Amniotic epithelial cell (primary cell): ENCODE measurements at places on chromosomes 7 and 10.

DNA sequence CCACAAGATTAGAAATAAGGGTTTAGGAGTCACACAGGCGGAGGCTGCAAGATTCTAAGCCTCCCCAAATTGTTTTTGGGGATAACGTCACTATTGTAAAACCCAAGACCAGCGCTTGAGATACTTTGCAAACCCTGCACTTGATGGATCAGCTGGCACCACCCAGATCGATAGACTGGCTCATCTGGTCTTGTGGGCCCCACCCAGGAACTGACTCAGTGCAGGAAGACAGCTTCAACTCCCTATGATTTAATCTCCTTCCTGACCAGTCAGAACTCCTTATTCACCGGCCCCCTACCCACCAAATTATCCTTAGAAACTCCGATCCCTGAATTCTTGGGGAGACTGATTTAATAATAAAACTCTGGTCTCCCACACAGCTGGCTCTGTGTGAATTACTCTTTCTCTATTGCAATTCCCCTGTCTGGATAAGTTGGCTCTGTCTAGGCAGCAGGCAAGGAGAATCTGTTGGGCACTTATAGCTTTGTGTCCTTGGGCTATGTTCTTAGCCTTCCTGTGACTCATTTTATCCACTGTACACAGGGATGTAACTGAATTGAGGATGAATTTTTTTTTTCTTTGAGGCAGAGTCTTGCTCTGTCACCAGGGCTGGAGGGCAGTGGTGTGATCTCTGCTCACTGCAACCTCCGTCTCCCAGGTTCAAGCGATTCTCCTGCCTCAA is 64.4 kb upstream of the CARD11 start:
- DNase-seq = no peak

GRCh38 chr10:31170636-31171035 is 139.0 kb upstream of the ZNF438 start:
- no peak for DNase-seq

DNA sequence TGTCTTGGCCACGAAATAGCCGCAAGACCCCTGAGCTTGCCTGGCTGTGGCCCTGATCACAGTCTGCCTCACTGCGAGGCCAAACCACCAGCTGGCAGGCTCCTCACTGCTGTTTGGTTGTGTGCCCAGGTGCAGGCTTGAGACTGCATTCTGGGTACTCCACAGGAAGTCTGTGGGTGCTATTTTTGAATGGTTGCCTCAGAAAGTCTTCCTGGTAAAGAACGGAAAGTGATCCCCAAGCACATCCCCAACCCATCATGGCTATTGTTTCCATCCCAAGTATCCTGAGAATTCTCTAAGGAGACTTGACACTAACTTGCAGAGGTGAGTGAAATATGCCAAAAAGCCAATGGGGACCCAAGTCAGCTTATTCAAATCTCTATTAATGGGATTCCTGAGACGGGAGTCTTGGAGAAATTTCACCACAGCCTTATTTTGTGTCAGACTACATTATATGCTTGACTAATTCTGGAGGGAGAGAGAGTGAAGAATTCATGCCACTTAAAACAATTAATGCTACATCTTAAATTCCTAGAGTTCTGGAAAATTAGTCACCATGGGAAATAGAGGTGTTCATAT is 170.9 kb downstream of the RAMP3 start:
- no peak for DNase-seq

- DNase-seq = no peak
Observed at GRCh38 chr10:30059209-30060107, at the start of gene JCAD. JCAD (minus strand) TSS chr10:30059586; CDS start chr10:30047812, 11,774 bp downstream.

- no peak for DNase-seq
Observed at GRCh38 chr10:69248117-69248730, 28.1 kb downstream of the HKDC1 start.

- DNase-seq = no peak
Observed at GRCh38 chr10:75962395-75963061, 531.1 kb downstream of the LRMDA start.

DNA sequence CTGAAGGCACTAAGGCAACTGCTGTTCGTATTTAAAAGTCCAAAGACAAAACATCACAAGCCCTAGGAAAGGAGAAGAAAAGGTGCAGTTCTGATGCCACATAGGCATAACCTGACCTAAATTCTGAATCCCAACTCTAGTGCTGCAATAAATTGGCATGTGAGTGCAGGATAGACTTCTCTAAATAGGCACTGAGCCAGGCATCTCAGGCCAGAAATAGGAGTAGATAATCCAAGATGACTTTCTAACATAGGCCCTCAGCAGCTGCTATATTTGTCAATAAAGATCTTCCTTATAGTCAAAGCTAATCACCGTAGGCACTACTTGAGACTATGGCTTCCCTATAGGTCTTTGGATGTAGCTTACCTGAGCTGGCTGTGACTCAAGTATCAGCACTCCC is 1163.8 kb downstream of the SORCS1 start:
- no peak for DNase-seq

DNA sequence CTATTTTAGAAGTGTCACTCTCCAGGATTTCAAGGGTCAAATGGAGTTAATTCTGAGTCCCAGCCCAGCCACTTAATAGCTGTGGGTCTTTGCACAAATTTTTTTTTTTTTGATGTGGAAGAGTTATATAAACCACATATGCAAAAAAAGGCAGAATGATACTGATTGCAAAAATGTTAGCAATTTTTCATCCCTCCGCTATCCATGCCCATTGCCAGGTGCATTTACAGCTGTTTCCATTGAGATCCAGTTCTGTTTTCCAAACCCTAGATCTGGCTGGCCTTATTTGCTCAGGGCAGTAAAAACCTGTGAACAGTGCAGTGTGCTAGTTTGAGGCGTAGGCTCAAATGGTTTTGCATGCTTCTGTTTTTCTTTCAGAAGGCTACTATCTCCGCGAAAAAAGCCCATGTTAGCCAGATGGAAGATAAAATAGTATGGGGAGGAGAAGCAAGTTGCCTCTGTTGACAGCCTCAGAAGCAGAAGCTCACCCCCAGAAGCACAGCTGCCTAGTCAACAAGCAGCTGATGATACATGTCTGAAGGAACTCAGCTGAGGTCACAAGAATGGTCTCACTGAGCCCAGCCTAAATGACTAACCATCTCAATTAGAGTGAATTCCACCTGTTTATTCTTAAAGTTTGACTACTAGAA is 997 bp upstream of the ZNF138 start:
- DNase-seq = no peak

GRCh38 chr7:78417180-78417853 is 618.7 kb downstream of the PHTF2 start:
- no peak for DNase-seq

GRCh38 chr7:154916381-154916780 is 86.5 kb downstream of the PAXIP1 start:
- DNase-seq = no peak

- DNase-seq = no peak
Observed at GRCh38 chr7:152893801-152894294, 134.3 kb downstream of the ACTR3B start.

GRCh38 chr10:97547962-97548361 is 24.6 kb upstream of the ANKRD2 start:
- DNase-seq = peak; percentile 53

DNA sequence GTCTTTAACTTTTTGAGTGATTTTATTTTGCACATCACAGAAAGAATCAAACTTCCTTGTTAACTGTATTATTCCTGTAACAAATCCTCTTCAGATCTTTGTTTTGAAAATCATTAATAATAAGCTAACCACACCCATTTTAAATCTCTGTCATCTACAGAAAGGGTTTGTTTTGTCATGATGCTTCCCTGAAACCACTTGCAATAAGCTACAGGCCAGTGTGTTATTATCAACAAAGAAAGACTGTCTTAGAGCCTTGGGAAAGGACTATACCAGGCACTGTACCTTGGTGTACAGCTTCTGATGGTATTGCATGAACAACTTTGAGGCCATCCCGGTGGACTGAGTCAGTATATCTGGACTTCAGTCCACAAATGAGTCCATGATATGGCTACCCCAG is 145.3 kb upstream of the FAM3C start:
- no peak for DNase-seq

GRCh38 chr10:43390759-43391158 is 18.2 kb downstream of the HNRNPF start:
- peak; percentile 54 for DNase-seq

DNA sequence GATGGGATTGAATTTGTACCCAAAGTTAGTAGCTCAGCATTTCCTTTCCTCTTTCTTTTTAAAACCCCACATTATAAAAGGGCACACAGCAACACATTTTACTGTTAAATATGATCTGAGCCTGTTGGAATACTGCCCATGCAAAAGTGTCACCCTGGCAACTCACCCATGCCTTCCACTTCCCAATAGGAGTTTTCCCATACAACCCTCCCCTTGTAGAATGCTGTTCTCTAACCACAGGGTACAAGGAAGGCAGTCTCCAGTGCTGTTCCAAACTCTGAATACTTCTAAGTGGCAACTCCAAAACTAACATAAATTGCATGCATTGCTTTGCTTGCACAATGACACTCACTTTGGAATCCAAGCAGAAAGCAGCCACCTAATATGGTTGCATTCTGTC is 60.8 kb downstream of the NRCAM start:
- no peak for DNase-seq

- peak; percentile 64 for DNase-seq
Observed at GRCh38 chr7:114574384-114574783, 159.8 kb downstream of the FOXP2 start.

DNA sequence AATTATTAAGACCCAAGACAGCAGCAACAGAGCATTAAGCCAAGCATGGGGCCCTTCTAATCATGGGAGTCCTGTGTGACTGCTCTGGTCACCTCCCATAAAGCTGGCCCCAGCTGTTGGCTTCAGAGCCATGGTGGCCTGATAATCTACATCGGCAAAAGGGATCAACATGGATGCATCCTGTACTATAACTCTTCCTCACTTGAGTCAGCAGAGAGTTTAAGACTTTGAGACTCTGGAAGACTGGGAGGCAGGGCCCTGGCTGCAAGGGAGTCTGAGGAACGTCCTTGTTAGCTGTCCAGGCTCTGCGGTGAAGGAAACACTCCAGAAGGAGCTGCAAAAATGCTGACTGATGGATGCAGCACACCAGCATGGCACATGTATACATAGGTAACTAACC is 95.0 kb upstream of the KIAA1217 start:
- no peak for DNase-seq

- no peak for DNase-seq
Observed at GRCh38 chr10:82529062-82529461, 654.1 kb downstream of the NRG3 start.

DNA sequence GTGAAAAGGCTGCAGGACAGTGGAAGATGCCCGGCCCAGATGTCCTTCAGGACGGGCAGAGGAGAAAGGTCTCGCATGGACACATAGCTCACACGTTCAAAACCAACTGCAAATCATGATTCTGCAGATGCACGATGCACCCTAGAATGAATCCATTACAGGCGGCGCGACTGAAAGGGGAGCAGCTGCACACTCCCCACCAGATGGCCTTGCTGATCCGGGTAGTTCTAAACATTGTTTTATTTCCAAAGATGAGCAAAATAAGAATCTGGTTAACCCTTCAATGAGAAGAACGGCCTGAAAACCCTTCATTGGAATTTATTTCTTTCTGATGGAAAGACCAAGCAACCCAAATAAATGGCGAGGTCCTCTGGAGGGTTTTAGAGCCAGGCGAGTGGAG is 33.8 kb downstream of the CHST15 start:
- no peak for DNase-seq

DNA sequence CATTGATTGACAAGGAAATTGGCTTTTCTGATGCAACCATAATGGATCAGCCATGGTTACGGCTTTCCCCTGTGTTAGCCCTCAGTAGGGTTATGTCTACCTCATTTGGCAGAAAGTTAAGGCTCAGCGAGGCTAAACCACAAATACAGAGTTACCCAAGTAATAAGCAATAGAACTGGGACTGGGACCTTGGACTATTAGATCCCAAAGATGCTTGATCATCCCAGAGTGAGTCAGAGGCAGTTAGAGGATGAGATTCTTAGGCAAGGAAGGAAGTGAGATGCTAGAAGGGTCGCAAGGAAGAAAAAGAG is 401.4 kb downstream of the TNS3 start:
- peak; percentile 11 for DNase-seq

DNA sequence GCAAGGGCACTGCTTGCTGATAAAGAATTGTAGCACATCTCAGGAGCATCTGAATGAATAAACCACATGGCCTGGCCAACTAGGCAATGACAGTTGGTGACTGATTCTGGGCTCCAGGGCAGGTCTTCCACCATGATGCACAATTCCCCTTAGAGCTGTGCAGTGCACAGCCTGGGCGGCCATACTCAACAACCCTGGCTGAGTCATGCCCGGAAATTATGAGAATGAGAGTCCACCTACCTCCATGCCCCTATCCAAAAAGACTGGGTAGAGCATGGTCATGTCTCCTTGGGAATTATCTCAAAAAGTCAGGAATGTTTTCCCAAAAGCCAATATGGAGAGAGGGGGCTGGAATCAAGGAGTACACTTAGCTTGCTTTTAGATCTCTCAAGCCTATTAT is 425.6 kb downstream of the PLXNA4 start:
- DNase-seq = no peak

- DNase-seq = no peak
Observed at GRCh38 chr10:6891924-6892323, 311.8 kb upstream of the PRKCQ start.

DNA sequence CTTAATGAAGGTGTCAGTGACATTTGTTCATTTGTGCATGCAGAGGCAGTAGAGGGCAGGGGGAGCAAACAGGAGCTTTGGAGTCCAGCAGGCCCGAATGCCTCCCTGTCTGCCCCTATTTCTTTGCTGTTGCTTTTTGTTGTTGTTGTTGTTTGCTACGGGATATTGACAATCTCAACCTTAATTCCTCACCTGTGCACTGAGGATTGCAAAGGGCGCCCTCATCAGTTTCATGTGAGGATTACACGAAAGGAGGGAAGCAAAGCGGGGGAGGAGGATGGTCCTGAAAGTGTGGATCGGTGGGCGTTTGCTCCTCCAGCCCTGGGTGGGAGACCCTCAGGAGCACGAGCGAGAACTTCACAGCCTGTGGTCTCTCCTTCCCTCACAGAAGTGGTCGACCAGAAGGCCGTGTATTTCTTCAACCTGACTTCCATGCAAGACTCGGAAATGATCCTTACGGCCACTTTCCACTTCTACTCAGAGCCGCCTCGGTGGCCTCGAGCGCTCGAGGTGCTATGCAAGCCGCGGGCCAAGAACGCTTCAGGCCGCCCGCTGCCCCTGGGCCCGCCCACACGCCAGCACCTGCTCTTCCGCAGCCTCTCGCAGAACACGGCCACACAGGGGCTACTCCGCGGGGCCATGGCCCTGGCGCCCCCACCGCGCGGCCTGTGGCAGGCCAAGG is 9.6 kb downstream of the GDF10 start:
- DNase-seq = no peak

DNA sequence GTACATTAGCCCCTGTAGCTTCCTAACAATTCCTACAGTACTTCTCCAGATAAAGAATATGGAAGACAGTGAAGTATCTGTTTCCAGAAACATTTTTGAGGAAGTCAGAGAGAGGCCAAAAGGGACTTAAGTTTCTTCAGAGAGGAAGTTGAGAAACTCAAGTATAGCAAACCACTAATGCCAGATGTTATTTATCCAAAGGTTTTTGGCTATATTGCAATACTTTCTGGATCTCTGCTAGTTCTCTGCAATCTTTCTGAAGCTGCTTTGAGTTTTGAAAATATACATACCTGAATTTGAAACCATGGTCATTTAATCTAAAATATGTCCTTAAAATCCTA is 64.7 kb downstream of the BICC1 start:
- DNase-seq = peak; percentile 59
